ENCODE measurements at places on chromosomes 13 and 19. TPM values are rescaled to one million over a fixed set of nuclear protein-coding genes. Genes with fewer than 3 reads are reported as not detected.

The INSL3 gene
- total RNA-seq: not detected

The LMTK3 gene
- under 0.01 TPM for total RNA-seq

The STOML3 gene
- total RNA-seq: not detected

The MCF2L gene
- not detected for total RNA-seq

The FAAP24 gene
- 4.3 TPM for total RNA-seq

The ZNF324 gene
- total RNA-seq: 9.1 TPM

The MAST1 gene
- 0.89 TPM for total RNA-seq

The TEX101 gene
- total RNA-seq: not detected

The PNMA8B gene
- total RNA-seq: 0.67 TPM

The OLFM4 gene
- not detected for total RNA-seq

The SERTAD3 gene
- total RNA-seq: 17.7 TPM
